ENCODE measurements at places on chromosomes 11 and 22. TPM values are rescaled to one million over a fixed set of nuclear protein-coding genes. Genes with fewer than 3 reads are reported as not detected.

The ART5 gene
- not detected for total RNA-seq

DNA sequence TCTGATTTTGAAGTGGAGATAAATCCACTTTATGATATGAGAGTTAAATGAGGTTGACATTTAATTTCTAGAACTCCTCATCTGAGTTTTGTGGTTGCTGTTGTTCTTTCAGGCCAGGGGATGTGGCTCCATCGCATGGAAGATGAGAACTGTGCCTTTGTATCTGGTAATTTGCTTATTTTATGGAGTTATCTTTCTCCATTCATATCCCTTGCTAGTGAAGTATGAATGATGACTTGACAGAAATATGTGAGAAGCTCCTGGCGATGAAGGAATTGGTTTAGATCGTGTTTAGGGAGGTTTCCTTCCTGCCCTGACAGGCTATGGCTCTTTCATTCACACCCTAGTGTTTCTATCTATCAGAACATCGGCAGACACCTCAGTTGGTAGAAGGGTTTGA lies 393.7 kb downstream of the ETS1 start:
- no peak for DNase-seq

GRCh38 chr11:79439886-79440570 lies 802 bp downstream of the TENM4 start:
- DNase-seq = no peak

DNA sequence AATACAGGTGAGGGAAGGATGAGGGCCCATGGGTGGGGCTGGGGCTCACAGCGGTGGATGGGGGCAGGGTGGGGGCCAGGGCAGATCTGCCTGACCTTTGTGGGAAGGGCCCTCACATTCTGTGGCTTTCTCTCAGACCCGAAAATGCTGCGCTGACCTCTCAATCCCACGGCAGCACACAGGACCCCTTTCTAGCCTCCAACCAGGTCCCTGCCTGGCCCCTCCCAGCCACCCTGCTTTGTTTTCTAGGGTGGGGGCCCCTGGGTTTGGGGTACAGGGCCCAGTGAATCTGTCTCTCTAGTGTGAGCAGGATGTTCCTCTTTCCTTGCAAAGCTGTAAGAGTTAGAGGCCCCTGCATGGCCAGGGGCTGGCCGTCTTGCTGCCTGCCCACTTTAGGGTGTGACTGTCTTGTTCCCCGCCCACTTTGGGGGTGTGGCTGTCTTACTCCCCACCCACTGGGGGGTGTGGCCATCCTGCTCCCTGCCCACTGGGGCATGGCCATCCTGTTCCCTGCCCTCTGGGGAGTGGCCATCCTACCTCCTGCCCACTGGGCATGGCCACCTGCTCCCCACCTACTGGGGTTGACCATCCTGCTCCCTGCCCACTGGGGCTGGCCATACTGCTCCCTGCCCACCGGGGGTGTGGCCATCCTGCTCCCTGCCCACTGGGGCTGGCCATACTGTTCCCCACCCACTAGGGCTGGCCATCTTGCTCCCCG lies 11.5 kb downstream of the PARVG start:
- no peak for DNase-seq

- DNase-seq = no peak
These were observed 830 bp downstream of the ACAT1 start for GRCh38 chr11:108122166-108122628.

GRCh38 chr22:48944751-48945620 lies 882.7 kb downstream of the BRD1 start:
- no peak for DNase-seq
